ENCODE measurements at places on chromosomes 5 and 9.

GRCh38 chr9:95991326-95991725 lies 115.8 kb downstream of the ERCC6L2 start:
- no peak for DNase-seq

DNA sequence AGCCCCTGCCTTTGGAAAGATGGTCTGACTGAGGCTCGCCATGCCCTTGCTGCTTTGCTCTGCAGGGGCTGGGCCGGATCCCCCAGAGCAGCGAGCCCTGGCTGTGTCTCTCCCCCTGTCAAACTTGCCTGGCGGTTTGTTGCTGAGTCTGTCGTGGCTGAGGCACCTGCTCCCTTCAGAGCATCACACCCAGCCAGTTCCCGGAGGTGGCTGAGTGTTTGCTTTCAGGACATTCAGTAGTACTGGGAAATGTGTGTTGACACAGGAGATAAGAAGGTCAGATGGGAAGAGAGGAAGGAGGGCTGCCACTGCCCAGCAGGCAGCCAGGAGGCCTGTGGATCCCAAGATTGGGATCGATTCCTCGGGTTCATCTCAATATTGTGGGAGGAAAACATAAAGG lies 62.9 kb downstream of the GADD45G start:
- DNase-seq = no peak

DNA sequence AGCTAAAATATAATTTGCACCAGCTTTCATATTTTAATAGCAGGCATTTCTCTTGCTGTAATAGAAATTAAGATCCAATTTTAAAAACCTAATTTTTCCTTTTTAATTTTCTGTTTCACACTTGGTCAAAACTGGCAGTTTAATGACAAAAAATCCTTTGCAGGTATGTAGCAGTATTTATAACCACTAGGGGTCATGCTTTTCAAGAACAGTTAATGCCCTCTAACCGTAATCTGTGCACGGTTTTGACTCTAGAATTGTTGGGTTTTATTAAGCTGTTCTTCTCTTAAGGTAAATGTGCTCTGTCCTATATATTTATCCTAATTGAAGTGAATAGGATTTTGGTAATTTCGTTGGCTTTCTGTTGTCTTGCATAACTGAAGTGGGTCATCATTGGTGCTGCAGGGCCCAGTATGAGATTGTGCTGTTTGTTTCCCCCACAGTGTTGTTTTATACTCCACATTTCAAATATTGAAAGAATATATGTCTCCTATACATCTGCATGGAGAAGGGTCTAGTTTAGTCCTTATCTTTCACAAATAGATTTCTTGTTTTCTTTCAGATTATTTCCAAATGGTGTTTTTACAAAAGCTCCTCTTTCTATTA lies 107.4 kb downstream of the SCAMP1 start:
- DNase-seq = no peak

GRCh38 chr9:87184956-87185642 lies 237.8 kb upstream of the GAS1 start:
- DNase-seq = no peak

- DNase-seq = no peak
These were observed 75.3 kb upstream of the BARHL1 start for GRCh38 chr9:132506977-132507669.

DNA sequence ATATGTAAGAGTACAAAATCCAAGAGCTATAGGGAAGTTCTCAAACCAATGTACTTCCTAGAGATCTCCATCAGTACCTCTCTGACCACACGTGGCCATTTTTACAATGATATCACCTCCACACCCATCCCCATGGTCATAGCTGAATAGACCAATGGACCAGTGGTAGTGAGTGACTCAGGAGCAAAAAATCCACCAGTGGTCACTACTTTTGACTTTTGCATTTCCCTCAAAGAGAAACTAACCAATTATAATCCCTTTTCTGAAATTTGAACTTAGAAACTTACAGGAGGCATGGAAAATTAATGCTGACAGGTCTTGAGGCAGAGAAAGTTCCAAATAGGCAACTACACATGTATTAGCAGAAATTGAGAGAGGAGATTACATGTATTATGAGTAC lies 238.4 kb downstream of the TRPM3 start:
- DNase-seq = no peak

- no peak for DNase-seq
These were observed 180.1 kb downstream of the MACROH2A1 start for GRCh38 chr5:135218790-135219568.

- DNase-seq = no peak
These were observed 98.2 kb upstream of the RASA1 start for GRCh38 chr5:87169300-87169991.

DNA sequence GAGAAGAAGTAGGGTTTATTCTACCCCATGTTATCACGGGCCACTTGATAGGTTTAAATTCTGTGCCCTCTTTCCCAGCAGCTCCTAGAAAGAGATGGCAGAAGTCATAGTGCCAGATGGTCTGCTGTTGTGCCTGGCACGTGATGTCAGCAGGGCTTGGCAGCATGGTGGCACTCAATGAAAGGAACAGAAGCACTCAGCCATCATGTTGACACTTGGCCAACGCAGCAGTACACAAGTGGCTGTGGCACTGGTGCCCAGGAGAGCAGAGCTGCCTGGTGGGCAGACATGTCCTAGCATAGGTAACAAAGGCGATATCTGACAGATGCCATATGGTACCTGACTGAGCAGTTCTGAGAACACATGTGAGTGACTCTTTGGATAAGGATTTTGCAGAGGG lies 796.4 kb upstream of the ACO1 start:
- DNase-seq = no peak

DNA sequence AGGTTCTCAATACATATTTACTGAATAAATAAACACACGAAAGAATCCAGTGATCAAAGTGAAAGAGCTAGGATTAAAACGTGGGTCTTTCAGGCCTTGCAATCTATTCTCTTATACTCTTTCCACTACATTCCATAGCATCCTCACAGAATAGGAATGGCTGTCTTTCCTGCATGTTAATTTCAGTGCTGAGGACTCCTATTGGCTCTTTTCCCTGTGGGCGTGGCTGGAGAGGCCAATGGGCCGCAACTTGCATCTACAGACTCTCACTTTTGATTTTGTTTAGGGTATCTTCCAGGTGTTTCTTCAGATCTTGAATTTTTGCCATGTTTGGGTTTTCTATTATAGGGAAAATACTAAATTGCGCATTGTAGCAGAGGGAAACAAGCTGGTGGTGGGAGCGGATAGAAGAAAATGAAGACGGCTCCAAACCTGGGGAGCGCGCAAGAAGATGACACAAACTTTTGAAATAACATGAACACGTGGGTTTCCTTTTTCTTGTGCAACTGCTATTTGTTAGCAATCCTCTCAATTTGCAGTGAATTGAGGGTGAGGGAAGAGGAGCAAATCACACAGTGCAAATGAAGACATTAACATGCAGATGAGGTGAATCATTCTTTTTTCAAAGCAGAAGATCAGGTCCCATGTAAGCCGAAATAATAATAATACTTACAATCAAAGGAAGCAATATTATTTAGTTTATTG lies 93.9 kb downstream of the GCNT1 start:
- DNase-seq = no peak

DNA sequence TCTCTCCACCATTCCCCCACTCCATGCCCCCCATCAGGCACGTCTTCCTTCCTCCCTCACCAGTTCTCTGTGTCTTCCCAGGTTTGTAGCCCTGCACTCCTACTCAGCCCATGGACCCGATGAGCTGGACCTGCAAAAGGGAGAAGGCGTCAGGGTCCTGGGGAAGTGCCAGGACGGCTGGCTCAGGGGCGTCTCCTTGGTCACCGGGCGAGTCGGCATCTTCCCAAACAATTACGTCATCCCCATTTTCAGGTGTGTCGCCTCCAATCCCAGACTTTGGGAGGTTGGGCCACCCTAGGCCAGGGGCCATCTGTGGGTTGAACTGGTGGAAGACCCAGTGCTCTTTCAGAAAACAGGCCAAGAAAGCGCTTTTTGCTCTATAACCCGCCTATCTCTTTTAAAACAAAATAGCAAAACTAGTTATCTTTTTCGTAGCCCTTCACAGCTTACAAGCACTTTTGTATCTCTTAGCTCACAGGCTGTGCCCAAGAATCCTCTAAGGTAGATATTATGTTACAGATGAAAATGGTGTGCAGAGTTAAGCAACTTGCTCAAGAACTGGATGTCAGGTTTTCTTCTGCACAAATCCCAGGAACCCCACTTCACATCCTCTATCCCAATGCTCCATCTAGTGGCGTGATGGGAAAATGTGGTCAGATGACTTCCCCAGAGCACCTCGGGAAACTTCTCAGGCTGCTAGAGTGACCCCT lies 56.2 kb downstream of the PLAC8L1 start:
- DNase-seq = no peak

DNA sequence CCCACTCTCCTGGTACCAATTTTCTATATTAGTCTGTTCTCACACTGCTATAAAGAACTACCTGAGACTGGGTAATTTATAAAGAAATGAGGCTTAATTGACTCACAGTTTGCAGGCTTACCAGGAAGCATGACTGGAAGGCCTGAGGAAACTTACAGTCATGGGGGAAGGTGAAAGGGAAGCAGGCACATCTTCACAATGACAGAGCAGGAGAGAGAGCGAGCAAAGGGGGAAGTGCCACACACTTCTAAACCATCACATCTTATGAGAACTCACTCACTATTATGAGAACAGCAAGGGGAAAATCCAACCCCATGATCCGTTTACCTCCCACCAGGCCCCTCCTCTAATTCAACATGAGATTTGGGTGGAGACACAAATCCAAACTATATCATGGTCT lies 72.2 kb downstream of the ATG10 start:
- no peak for DNase-seq

DNA sequence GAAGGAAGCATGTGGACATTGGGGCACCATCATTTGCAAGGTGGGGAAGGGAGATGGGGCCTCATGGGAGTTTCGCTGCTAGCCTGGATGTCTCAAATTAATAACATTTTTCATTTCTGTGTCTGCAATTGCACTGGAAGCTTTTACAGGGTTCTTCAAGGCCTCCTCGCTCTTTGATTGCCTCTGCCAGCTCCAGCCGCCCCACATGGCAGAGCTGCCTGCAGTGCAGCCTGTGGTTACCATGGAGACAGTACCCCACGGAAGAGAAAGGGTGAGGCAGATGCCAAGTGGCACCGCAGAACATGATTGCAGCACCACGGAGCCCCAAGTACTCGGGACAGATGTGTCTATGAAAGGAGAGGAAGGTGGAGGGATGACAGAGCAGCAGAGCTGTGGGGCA lies 25.4 kb downstream of the CTNND2 start:
- DNase-seq = no peak

GRCh38 chr5:173795601-173796000 lies 92.5 kb upstream of the CPEB4 start:
- DNase-seq = no peak

GRCh38 chr9:110768886-110769285 lies 100.3 kb downstream of the MUSK start:
- DNase-seq = no peak

DNA sequence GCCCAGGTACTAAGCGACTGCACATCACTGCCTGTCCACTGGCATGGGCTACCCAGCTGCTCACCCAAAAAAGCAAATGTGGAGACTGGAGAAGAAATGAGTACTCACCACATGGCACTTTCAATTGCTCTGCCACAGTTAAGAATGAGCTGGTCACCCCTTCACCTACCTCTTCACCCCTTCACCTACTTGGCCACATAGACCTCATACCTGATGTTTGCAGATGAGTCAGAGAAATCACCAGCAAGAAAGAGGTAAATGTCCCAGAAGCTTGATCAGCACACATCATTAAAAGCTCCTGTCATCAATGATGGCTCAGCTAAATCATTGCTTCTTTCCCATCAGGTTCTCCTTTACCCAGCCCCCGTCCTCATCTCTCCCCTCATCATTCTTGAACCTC lies 7.6 kb upstream of the PRUNE2 start:
- no peak for DNase-seq

GRCh38 chr5:42377496-42377895 lies 45.7 kb upstream of the GHR start:
- DNase-seq = no peak

- no peak for DNase-seq
These were observed 100.7 kb downstream of the ZNF622 start for GRCh38 chr5:16364910-16365309.

DNA sequence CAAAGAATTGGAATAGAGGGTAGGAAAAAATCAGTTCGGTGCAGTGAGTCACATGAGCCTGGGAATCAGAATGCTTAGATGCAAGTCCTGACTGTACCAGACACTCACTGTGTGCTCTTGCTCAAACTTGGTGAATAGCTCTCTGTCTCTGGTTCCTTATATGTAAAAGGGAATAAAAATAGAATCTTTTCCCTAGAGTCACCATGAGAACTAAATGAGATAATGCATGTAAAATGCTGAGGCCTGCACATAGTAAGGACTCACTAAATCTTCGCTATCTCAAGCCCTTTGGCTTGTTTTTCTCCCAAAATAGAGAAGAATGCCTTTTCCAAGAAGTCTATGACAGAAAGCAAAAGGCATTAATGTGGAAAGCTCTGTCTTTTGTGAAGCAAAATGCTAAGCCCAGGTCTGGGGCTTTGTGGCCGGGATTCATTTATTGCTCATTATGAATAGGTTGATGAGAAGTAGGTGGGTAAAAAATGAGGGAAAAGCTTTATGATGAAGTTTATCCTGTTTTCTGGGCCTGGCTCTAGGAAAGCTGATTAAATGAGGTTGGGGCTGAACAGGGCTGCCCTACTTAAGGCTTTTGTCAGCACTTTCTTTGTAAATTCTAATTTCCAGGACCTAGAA lies 483.3 kb downstream of the DMAC1 start:
- no peak for DNase-seq

DNA sequence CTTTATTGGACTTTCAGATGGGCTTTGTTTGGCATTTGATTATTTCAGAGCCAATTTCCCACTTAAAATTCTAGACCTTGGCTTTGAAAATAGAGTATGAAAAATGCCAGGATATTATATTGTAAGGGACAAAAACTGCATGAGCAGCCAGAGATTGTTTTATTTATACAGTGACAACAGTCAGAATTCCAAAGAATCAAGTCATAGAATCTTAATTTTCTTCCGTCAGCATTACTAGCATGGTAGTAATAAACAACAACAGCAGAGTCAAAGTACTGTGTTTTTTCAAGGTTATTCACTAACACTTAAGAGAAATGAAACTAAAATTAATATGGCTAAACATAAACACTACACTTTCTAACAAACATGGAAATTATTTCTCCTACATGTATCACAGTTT lies 52.2 kb downstream of the MLLT3 start:
- no peak for DNase-seq

GRCh38 chr5:34011536-34011935 lies 3.7 kb upstream of the AMACR start:
- no peak for DNase-seq

DNA sequence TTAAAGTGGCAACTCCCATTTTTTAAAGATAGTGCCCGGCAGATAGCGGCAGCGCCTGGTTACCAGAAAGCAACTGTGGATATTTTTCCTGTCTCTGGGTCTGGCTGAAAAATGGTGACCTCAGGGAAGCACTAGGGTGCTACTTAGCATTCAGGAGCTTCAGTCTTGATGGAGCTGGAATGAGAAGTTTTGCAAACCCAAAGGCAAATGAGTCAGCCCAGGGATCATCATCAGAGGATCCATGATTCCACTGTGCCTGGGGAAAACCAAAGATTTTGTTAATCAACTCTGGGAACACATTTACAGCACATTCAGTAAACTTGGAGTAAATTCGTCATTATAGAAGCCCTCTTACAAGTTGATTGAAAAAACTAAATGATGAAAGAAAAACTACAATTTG lies 26.7 kb downstream of the F2R start:
- DNase-seq = no peak

Data from stimulated activated CD8-positive, alpha-beta memory T cell treated with anti-CD3 and anti-CD28 coated beads, Interleukin-2, amount 100 ng/mL, for 1 hour (primary cell).